ENCODE measurements at places on chromosomes 5 and 9.

DNA sequence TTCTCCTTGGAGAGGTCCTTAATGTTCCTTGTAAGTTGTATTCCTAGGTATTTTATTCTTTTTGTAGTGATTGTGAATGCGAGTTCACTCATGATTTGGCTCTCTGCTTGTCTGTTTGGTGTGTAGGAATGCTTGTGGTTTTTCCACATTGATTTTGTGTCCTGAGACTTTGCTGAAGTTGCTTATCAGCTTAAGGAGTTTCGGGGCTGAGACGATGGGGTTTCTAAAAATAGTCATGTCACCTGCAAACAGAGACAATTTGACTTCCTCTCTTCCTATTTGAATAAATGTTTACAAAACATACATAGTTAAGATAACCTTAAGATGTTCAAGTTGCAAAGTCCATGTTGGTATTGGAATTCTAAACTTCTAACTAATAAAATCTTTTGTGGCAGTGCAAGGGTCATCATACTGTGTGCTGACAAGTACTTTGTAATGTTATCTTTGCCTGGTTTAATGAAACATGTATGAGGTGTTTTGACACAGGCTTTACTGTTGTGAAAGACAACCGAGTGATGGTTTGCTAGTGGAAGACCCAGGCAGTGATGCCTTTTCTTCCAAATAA lies 286.2 kb downstream of the MRPS30 start:
- no peak for DNase-seq

DNA sequence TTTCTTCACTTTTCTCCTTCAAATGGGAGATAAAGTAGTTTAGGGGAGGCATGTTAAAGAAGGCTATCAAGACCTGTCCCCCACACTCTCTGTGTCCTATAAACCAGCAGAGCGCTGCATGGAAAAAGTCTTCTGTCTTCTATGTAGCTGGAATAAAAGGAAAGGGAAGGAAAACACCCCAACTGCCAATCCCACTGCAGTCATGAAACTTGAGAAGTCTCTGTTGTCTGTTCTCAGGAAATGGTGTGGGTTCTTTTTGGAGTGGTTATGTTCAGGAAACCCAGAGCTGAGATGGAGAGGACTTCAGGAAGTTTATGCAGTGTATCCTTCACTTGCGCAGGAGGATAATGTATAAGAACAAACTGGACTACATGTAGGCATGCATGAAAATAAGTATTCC lies 274.3 kb downstream of the GAS1 start:
- no peak for DNase-seq

- DNase-seq, result no peak
These were observed 51.0 kb downstream of the ARHGAP26 start for GRCh38 chr5:142821034-142821732.

GRCh38 chr9:69785757-69786156 lies 25.9 kb upstream of the PTAR1 start:
- no peak for DNase-seq

- no peak for DNase-seq
These were observed 19.4 kb upstream of the RNF130 start for GRCh38 chr5:180090769-180091546.

GRCh38 chr5:140923601-140924000 lies 2.5 kb upstream of the PCDHAC1 start:
- no peak for DNase-seq

GRCh38 chr9:20620650-20621470 lies 1.4 kb downstream of the MLLT3 start:
- DNase-seq, result peak; percentile 35

DNA sequence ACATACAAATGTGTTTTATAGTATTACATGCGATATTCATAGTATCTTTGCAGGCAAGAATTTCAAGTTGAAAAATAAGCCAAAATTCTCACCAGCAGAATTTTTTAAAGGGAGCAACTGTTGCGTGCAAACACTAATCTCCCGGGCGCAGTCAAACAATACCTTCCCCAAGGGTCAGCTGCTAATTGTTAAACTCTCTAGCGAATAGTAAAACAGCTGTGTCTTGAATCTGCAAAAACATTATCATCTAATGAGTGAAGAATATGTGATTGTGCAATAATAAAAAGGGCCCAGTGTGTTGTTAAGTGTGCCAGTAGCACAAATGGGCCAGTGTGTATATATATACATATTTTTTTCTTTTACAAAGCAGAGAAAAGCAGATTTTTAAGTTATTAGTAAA lies 131.4 kb downstream of the CCDC192 start:
- DNase-seq, result no peak

GRCh38 chr5:14778792-14779070 lies 92.8 kb downstream of the ANKH start:
- DNase-seq, result no peak

DNA sequence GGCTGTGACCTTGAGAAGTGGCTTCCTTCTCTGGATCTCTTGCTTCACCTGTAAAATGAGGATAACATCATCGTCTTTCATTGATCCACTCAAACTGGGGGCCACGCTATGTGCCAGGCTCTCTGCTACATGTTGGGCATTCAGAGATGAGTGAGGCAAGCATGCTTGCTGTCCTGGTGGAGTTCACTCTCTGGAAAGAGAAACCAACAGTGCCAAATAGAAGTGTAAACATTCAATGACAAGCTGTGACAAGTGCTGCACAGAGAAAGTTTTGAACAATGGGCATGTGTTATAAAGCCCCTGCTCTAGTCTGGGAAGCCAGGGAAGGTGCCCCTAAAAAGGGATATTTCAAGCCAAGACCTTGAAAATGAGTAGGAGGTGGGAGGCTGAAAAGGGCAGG lies 50.9 kb upstream of the AFAP1L1 start:
- DNase-seq, result no peak

DNA sequence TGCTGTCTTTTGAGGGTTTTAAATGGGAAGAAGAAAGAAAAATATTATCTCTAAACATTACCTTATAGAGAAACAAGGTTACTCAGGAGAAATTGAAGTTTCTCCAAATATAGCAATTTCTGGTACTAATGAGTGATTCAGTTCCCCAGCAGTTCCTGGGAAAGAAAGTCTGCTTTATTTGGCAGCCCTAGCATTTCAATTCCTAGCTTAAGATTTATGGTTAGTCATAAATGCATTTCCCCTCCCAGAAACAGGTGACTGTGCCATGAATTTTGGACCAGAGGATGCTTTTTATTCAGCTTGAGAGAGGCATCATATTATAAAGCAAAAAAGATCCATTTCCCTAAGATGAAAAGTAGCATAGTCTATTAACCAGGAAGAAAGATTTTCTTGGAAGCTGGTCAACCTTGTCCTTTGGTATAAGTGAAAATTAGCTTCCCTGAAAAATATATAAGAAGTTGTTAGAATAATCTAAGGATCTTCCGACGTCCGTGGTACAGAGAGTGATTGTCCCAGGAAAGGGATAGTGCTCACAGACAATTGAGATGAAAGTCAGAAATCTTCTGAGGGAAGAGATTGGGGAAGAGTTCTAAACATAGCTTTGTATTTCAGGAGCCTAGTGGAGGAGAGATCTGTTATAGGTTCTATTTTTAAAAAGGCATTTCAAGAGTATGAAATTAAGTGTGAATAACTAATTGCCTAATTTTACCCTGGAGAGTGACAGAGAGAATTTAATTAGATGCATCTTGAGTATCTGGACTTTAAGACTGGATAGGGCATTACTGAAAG lies 164.9 kb downstream of the ESM1 start:
- no peak for DNase-seq

- DNase-seq, result no peak
These were observed 33.5 kb downstream of the CSNK1G3 start for GRCh38 chr5:123545506-123545905.

DNA sequence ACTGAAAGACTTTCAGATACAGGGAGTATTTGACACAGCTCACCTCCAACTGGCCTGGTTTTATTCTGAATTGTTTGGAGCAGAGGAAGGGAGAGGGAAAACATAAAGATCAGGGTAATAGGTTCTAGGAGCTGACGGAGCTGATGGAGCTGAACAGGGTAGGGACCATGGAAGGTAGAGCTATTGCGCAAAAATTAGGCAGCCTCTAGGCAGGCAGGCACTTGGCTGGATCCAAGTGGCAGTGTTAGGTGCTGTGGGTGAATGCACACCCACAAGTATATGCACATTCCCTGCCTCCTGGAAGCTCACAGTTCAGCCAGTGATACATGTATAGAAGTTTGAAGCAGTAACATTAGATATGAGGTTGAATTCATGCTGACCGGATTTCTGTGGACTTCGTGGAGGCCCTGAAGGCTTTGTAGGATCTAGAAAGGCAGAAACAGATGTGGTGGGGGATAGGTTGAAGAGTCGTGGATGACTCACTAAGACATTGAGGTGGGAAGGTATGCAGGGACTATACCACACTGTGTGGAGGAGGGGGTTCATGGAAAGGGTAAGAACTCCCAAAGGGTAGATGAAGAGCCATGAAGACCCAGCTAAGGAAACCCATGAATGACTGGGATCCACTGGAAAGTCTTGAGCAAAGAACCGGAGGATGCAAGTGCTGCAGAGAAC lies 50.8 kb downstream of the WWC1 start:
- no peak for DNase-seq

GRCh38 chr5:108763222-108763916 lies 15.7 kb downstream of the FER start:
- no peak for DNase-seq

DNA sequence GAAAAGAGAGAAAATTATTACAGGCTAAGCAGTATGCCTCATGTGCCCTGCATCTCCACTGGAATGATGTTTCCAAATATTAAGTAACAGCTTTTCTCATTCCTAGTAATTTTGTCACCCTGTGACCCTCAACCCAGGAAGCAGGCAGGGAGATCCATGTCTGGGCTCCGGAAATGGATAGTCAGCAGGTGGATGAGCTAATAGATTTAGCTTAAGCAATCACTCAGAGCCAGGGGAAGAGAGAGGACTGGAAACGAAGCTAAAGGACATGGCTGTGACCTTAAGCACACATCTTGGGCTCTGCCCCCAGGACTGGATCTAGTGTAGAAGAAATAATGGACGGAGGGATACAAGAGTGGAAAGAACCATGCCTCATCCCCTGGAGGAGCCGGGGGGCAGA lies 89.5 kb downstream of the ARSB start:
- DNase-seq, result no peak

DNA sequence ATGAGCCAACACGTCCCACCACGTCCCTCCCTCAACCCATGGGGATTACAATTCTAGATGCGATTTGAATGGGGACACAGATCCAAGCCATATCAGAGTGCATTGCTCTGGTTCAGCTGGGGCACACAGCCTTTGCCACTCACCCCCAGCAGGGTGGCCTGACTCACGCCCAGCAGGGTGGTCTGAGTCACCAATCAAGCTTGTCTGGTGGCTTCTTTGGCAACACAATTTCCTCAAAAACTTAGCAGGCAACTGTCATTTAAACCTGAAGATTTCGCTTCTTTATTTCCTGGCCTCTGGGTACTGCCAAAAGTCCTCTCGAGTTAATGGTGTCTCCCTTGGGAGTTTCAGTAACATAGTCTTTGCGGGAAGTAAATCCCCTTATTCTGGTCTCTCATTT lies 16.3 kb upstream of the SEMA5A start:
- DNase-seq, result no peak
